Lung microvascular endothelial cell (primary cell): ENCODE measurements at places on chromosomes 7 and 10. TPM values are rescaled to one million over a fixed set of nuclear protein-coding genes. Genes with fewer than 3 reads are reported as not detected.

DNA sequence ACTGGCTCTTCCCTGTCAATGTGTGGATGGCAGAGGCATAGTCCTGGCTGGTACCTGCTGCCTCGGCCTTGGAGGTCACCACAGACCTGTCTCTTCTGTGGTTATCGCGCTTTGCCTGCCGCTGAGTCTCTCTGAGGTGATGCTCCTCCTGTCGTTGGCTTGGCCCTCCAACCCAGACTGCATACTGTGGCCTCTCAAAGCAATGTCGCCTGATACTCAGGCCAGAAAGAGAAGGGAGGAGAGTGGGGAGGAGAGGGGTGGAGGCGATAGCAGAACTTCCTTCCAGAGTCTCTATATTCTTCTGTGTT lies 133.2 kb upstream of the KCNMA1 start:
- DNase-seq = no peak

Gene INA
- total RNA-seq = under 0.01 TPM in 2 replicates

Gene GRM3
- not detected in 2 replicates for total RNA-seq

DNA sequence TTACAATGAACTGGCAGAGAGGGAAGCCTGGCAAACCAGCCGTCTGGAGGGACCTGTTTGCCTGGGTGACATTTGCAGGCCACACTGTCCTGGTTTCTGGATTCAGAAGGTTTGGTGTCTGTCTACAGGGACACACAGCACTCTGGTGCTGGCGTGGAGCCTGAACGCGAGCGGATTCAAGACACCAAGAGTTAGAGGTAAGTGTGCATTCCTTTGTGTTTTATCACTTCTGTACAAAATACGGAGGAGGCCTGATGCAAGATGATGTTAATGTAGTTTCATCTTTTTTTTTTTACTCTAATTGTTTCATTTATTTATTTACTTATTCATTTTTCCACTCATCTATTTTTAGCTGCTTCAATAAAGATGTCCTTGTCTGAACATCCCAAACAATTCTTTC lies 485.3 kb upstream of the ADARB2 start:
- DNase-seq = no peak

Gene ARMC10
- 25.9 and 31.2 TPM in 2 replicates for total RNA-seq

DNA sequence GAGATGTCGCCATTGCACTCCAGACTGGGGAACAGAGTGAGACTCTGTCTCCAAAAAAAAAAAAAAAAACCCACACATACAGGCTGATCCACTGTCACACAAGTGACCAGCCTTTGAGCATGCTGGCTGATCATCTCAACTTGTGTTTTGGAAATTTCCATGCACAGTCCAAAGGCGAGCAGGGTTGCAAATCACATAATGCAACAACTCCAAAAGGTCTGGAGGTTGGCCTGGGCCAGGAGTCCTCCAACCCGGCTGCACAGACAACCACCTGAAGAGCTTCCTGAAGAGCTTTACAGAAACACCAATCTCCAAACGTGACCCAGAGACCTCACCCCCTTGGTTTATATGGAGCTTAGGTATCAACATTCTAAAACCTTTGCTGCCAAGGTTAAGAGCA lies 16.4 kb downstream of the PARD3 start:
- no peak for DNase-seq

GRCh38 chr10:97138174-97138573 lies 47.6 kb downstream of the SLIT1 start:
- DNase-seq = peak; percentile 26

- no peak for DNase-seq
These were observed 140.4 kb upstream of the MAGI2 start for GRCh38 chr7:79593866-79594301.

DNA sequence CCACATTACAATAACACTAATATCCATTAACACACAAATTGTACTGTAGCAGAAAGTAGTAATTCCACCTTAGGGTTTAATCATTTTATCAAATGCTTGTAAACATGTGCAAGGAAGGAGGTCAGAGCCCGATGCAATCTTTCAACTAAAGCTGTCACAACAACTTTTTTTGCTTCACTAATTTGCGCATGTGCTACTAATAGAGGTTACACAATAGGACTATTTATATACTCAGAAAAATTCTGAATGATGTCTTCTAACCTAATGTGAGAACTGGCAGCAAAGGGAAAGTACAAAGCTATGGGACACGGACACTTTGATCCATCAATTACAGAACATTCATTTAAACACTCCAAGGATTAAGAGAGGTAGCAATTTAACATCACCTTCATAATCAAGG lies 244.4 kb downstream of the CHCHD3 start:
- DNase-seq = no peak

DNA sequence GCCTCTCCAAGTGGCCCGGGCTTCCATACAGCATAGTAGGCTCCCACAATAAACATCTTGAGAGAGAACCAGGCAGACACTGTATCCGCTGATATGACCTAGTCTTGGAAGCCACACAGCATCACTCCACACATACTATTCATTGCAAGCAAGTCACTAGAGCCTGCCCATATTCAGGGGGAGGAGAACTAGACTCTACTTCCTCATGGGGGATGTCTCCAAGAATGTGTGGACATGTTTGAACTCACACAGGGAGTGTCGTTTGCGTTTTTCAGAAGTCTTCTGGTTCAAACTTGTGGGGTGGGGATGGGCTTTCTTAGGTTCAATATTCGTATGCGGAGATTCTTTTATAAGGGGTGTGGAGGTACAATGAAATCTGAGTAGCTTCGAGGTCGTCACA lies 232.6 kb upstream of the HABP2 start:
- no peak for DNase-seq

Gene TMEM225B
- 0.22 TPM in 1 of 2 replicates, not detected in the other for total RNA-seq

- DNase-seq = no peak
These were observed 93.5 kb upstream of the DIP2C start for GRCh38 chr10:782751-783648.

- DNase-seq = peak; percentile 90
These were observed 678.5 kb upstream of the ANKRD30A start for GRCh38 chr10:36446881-36447280.

DNA sequence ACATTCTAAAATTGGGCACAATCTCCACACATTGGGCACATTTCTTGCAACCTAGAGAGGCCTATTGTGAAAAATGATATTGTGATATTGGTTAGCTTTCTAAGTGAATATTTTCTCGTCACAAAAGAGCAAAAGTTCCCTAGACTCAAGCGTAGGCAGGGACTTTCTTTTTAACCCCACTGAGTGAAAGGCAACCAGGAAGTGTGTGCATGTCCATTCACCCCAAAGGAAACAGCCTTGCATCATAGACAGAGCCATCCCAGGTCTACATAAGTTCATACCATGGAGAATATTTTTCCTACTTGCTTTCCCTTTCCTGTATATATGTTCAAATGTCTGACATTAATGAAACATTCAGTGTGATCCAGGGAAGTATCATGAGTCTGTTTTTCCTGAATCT lies 84.2 kb upstream of the AGBL3 start:
- DNase-seq = peak; percentile 82

DNA sequence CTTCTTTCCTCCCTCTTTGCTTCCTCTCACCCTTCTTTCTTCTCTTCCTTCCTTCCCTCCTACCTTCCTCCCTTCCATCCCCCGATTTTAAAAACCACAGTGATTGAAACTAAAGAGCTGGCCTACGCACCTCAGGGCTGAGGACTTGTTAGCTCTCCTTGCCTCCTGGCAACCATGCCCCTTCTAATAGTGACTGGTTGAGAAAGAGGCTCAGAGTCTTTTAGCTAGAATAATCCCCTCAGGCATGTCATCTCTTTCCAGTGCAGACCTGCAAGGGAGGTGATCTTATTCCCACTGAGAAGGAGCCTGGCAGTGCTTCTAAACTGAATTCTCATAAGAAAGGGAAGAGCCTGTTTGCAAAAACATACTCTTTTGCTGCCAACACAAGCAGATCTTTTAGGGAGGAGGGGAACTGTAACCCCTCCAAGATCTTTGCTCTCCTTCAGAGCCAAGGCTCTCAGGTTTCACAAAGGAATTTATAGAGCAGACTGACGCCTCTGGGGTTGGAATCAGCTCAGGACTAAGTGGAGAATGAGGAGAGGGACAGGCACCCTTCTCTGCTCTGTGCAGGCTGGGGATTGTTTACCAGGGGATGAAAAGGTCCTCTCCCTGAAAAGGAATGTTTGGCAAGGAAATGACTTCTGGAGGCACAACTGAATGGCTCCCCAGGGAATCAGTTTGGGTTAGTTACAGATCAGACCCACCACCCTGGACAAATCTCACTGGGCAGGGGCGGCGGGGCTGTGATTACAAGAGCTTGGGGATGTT lies 9.4 kb upstream of the ANKRD1 start:
- DNase-seq = peak; percentile 71

- DNase-seq = no peak
These were observed 71.9 kb downstream of the ELFN1 start for GRCh38 chr7:1741751-1742554.

Gene SVIL
- 56.2 and 62.3 TPM in 2 replicates for total RNA-seq

Gene ATG9B
- total RNA-seq = under 0.01 TPM in 1 of 2 replicates, not detected in the other

DNA sequence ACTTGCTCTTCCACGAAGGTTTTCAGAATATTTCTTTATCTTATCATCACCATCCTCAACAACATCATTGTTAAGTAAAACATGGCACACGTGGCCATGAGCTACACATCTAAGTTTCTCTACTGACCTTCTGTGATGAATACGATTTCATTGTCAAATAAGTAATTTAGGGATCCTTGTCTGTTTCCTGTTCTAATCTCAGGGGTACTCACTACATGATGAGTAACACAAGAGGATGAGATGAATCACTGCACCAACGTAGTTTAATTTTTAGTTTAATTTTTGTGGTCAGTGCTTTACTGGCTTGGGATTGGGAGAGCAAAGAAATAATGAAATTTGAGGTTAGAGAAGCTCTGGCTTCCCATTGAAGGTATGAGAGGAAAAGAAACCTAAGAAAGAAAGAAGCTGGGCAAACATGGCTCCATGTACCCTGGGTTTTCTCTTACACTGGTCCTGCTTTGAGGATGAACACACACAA lies 461.9 kb upstream of the KLF6 start:
- no peak for DNase-seq

GRCh38 chr7:133124974-133125373 lies 43.1 kb upstream of the CHCHD3 start:
- DNase-seq = no peak

GRCh38 chr10:99573790-99574189 lies 41.0 kb downstream of the NKX2-3 start:
- no peak for DNase-seq

Gene TLX1
- total RNA-seq = not detected in 2 replicates

Gene UPK3B
- total RNA-seq = under 0.01 TPM in 2 replicates

DNA sequence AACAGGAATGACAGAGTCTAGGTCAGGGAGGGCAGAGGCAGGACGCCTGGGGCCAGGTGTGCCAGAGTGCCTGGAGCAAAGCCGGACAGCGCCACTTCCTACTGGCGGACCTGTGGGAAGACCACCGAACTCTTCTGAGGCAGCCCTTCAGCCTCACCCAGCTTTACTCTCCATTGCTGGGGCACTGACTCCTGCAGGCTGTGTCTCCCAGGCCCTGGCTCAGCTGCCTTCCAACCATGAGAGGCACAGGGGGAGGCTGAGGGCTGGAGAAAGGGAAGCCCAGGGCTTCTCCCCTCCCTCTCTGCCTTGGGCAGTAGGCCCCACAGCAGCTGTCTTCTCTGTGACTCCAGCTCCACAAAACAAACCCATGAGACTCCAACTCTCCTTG lies 139.6 kb upstream of the UNC5B start:
- no peak for DNase-seq

GRCh38 chr10:69696073-69696731 lies 66.2 kb downstream of the FAM241B start:
- peak; percentile 88 for DNase-seq

DNA sequence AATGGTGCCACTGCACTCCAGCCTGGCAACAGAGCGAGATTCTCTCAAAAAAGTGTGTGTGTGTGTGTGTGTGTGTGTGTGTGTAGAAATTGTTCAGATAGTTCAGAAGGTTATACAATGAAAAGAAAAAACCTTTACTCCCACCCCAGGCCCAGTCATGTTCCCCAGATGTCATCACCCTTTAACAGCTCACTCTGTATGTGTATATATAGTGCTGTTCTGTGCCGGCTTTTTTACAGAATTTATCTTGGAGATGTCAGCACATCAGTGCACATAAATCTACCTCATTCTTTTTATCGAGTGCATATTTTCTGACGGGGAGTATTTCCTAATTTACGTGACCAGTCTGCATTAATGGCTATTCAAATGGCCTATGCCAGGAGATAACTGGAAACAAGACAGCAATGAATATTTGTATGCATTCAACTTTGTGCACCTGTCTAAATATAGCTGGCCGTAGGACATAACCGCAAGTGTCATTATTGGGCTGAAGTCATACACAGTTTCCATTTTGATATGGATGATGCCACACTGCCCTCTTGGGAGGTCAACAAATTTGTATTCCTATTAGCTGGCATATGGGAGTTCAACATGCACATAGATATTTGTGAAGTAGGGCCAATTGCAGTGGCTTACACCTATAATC lies 11.7 kb downstream of the NIPSNAP2 start:
- peak; percentile 8 for DNase-seq

- DNase-seq = no peak
These were observed 287.6 kb downstream of the LRMDA start for GRCh38 chr10:75718991-75719390.

GRCh38 chr7:159012353-159013069 lies 132.2 kb downstream of the VIPR2 start:
- no peak for DNase-seq

Gene ADGRA1
- under 0.01 TPM in 1 of 2 replicates, not detected in the other for total RNA-seq

DNA sequence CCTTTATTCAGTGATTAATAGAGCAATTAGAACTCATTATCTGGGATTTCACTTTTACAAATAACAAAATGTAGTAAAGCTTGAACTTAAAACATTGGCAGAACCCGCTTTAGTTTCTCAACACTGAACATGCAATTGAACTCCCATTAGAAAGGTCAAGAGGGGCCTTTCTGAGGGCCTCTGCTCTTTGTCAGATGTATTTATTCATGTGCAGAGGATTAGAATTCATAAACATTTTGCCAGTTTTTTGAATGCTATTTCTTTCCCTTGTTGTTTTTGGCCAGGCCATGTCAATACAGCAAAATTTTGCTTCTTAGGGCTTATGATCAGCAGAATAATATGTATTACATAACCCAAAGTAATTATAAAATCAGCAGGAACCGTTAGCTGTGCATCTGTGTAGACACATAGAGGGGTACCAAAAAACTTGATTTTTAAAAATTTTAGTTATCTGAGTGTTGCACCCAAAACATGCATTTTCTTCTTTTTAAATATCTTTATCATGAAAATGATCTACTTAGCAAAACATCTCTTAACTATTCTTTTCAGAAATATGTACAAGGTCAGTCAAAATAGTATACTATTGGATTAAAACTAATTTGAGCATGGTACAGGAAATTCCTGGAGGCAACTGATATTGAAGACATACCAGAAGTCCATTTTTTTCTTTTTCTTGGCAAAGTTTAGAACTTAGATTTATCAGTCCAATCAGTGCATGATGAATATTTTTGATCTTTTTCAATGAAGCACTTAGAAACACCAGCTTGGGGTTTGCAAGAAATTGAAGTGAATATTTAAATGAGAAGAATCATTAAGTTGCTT lies 177.5 kb downstream of the TWIST1 start:
- no peak for DNase-seq

- DNase-seq = peak; percentile 27
These were observed 31.6 kb downstream of the OGDH start for GRCh38 chr7:44637788-44638594.

GRCh38 chr7:130473876-130474275 lies 18.0 kb upstream of the MEST start:
- DNase-seq = no peak
